ENCODE measurements at places on chromosomes 2 and 18. TPM values are rescaled to one million over a fixed set of nuclear protein-coding genes. Genes with fewer than 3 reads are reported as not detected.

Gene LINC00305
- total RNA-seq: not detected

Gene INO80B
- 8.5 TPM for total RNA-seq

Gene NYAP2
- not detected for total RNA-seq

Gene CNRIP1
- total RNA-seq: 29.9 TPM

Gene CYB5A
- 48.6 TPM for total RNA-seq

Gene UGT1A3
- total RNA-seq: not detected

All from endothelial cell of coronary artery (primary cell).